ENCODE measurements at places on chromosomes 1 and 21. TPM values are rescaled to one million over a fixed set of nuclear protein-coding genes. Genes with fewer than 3 reads are reported as not detected.

- no peak for DNase-seq
Measured at GRCh38 chr1:152673016-152673415, 2.1 kb upstream of the LCE2C start.

OPTC gene
- total RNA-seq = not detected

TSTD1 gene
- 12.5 TPM for total RNA-seq

DNA sequence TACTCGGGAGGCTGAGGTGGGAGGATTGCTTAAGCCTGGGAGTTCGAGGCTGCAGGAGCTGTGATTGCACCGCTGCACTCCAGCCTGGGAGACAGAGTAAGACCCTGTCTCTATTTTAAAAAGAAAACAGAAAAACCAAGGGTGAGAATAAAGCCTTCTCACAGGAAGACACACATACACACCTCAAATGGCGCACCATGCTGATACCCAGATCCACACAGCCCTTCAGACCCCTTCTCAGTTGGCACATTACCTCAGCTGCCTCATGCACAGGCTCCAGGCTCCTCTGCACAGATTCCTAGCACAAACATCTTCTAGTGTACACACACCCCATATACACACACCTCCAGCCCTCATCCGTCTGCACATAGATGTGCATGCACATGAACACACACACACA, 7.9 kb downstream of the FGR start:
- no peak for DNase-seq

COL24A1 gene
- 0.38 TPM for total RNA-seq

SGIP1 gene
- 25.6 TPM for total RNA-seq

AVPR1B gene
- total RNA-seq = not detected

PKP1 gene
- total RNA-seq = 2.8 TPM

Measured in posterior vena cava (tissue), 2 donors.